Gastrocnemius medialis (tissue), 4 donors: ENCODE measurements at places on chromosomes 3 and 15.
A peak's percentile ranks its signal among the peaks of the same experiment; 100 is the strongest.

- no peak for DNase-seq
Measured at GRCh38 chr15:71295603-71296314, 180.5 kb downstream of the THSD4 start.

GRCh38 chr3:39189959-39190269 lies 2.5 kb downstream of the XIRP1 start:
- DNase-seq = peak; percentile 76

GRCh38 chr15:58064980-58065444 lies 499 bp downstream of the ALDH1A2 start:
- peak; percentile 11 for DNase-seq

DNA sequence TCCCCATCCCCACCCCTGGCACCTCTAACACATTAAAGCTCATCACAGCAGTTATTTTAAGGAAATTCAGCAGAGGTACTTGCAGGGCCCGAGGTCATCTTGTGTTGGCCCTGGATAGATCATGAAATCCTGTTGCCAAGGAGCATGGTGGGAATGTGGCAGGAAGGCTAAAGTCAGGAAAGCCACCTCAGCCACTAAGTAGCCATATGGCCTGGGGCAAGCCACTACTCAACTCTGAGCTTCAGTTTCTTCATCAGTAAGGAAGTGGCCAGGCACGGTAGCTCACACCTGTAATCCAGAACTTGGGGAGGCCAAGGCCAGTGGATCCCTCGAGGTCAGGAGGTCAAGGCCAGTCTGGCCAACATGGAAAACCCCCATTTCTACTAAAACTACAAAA lies 55.9 kb downstream of the LIPC start:
- DNase-seq = no peak

GRCh38 chr3:49805897-49806701 lies 3.0 kb downstream of the INKA1 start:
- DNase-seq = no peak

DNA sequence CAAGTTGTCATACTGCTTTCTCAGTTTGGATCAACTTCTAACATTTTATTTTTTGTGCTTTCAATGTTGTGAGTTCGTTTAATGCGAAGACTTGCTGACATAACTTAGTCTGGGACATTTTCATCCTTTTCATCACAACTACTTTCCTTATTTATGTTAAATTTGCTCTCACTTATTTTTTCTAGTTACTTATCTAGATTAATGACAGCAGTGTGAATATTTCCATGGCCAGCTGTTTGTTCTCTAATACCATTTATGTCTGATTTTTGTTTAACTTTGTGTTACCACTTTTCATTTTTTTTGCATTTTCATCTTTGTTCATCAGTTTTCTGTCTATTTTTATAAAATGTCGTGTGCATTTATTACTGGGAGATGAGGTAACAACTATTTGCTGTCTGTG lies 6.2 kb downstream of the SLC25A26 start:
- no peak for DNase-seq

DNA sequence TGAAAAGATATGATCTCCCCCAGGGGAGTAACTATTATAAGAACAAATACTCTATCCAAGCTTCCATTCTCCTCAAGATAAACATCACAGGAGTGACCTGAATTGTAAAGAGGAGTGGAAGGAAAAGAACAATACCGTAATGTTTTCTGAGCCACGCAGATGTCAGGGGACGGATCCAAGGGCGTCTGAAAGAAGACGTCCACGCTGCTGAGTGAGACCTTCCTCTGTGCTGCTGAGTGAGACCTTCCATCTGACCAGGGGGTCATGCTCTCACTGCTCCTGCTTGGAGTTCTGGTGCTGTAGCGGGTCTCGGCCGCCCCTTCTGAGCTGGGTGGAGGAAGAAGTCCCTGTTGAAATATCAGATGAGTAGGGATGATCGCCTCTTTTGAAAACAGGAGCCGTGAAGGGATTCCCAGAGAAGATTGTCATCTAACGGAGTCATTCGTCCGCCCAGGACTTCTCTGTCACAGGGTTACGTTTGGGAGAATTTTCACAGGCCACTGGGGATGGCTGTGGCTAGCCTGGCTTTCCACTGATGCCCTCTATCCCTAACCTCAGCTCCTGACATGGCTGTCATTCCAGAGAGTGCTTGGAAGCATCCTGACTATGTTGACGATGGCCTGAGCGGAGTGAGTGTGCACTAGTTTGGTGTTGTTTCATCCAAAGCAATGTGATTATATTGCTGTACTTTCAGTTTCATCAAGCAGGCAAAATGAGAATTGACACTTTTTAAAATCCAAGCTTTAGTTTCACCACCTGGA lies 184.9 kb downstream of the APBA2 start:
- no peak for DNase-seq

- no peak for DNase-seq
Measured at GRCh38 chr3:15645740-15646501, 44.4 kb downstream of the BTD start.

GRCh38 chr3:150978566-150979148 lies 6.1 kb upstream of the CLRN1 start:
- no peak for DNase-seq

DNA sequence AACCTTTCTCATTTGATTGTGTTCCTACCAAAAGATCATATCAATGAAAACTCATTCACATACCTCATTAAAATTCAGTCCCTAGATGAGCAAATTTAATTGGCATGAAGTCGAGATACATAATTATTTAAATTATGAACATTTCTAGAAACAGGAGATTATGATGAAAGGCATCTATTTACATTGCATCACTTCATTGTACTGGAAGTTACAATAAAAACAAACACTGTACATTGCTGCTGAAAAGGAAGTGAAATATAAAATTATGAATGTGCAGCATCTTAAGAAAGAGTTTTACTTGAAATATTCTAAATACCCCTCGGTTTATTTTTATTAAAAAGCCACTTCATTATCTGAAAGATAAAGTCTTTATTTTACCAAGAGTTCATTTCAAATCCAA lies 163.4 kb upstream of the ZNF385D start:
- no peak for DNase-seq

DNA sequence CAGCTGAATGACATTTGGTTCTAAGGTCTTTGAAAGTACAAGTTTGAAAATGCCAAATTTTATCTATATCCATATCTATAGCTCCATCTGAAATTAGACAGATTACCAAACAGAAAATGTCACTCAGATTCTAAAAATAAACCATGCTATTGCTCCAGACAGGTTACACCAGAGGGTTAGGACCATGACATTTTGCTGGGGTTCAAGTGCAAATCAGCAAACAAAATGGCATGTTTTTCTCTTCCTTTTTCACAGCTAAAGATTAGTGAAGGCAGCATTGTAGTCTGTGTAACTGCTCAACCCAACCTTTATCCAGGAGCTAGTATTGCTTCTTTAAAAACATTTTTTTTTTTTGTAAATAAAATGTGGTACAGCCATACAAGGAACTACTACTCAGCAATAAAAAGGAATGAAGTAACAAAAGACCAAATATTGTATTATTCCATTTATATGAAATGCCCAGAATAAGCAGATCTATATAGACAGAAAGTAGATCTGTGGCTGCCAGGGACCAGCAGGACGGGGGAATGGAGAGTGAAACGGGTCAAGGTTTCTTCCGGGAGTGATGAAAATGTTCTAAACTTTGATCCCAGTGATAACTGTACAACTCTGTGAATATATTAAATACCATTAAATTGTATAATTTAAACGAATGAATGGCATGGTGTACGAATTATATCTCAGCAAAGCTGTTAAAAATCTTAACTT lies 18.2 kb downstream of the VGLL4 start:
- DNase-seq = no peak

DNA sequence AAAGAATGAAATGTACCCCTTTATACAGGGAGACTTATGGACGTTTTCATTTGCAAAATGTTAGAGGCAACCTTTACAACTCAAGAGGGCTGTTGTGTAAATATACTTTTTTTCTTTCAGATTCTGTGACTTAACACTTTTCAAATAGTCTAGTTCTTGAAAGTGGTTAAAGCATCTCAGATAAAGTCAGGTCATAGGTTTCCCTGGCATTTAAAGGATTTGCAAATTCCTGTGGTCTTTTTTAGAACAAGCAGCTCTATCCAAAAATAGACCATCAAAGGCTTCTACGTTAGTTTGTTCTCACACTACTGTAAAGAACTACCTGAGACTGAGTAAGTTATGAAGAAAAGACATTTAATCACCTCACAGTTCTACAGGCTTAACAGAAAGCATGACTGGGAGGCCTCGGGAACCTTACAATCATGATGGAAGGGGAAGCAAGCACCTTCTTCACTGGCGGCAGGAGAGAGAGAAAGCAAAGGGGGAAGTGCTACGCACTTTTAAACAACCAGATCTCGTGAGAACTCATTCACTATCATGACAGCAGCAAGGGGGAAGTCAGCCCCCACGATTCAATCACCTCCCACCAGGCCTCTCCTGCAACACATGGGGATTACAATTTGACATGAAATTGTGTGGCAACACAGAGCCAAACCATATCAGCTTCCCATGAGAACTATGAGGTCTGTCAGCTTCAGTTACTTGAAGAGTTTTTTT lies 23.3 kb upstream of the GABRR3 start:
- no peak for DNase-seq

GRCh38 chr3:167057581-167057980 lies 322.5 kb downstream of the ZBBX start:
- DNase-seq = no peak

DNA sequence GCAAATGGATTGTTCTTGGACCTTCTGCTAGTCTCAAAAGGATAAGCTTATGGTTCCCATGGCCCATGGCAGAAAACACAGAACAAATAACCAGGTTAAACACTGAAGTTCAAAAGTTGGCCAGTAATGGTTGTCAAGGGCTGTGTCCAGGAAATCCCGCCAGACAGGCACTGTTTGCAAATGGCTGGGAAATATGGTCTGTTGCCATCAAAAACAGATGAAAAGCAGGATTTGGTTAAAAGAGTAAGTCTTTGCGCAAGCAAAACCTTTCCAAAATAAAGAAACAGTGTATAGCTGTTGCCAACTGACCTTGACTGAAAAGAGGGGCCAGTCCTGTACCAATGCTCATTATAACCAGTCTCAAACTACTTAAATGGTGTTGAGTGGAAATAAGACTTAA lies 58.6 kb downstream of the WWTR1 start:
- no peak for DNase-seq

GRCh38 chr3:126245811-126246727 lies 65.7 kb upstream of the ALDH1L1 start:
- peak; percentile 53 for DNase-seq

DNA sequence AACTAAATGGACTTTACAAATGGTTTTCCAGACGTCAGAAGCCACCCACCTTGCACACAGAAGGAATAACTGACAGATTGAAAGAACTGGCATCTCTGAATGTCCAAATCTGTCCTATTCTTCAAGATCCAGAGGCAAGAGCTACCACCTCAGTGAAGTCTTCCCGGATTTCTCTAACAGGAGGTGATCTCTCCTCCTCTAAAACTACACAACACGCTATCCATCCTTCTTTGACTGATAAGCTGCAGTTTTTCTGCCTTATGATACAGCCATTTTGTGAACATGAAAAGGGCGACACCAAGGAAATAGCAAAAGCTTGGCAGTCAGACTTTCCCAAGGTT lies 37.1 kb upstream of the HES1 start:
- no peak for DNase-seq

DNA sequence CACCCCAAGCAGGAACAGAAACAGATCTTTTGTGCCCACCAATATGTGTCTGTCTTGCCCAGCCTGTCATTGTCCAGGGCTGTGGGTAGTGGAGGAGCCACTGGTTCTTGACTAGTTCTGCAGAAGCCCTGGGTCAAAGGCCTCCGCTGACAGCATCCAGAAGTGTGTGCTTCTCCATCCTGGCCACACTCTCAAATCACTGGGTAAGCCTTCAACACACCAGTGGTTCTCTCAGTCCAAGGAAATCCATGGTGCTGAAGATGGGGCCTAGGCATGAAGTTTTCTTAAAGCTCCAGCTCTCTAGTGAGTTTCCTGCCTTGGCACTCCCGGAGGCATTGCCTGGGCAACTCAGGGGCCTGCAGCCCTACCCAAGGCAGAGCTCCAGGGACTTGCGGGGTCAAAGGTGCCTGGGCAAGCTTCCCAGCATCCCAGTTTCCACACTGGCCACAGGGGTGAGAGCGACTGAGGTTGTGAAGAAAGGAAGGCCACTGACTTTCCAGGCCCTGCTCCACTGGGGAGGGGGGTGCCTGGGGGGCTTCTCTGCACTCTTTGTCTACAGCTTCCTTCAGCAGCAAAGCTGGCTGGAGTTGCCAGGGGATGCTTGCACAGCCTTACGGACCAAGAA lies 37.9 kb upstream of the RPL32 start:
- no peak for DNase-seq

DNA sequence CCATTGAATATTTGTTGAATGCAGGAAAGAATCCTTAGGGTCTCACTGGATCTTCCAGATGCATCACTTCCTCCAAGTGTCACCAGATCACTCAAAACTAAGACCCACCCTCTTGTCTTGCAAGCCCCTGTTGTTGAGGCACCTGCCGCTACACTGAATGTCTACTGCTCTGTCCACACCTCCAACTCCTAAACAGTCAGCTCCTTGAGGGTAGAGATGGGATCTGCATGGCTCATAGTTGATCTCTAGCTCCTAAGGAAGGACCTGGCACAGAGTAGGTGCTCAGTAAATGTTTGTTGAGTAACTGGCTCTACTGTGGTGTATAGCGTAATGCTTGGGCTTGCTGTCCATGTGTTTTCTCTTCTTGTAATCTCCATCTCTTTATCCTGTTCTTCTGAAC lies 8.8 kb downstream of the SLC6A20 start:
- DNase-seq = no peak

DNA sequence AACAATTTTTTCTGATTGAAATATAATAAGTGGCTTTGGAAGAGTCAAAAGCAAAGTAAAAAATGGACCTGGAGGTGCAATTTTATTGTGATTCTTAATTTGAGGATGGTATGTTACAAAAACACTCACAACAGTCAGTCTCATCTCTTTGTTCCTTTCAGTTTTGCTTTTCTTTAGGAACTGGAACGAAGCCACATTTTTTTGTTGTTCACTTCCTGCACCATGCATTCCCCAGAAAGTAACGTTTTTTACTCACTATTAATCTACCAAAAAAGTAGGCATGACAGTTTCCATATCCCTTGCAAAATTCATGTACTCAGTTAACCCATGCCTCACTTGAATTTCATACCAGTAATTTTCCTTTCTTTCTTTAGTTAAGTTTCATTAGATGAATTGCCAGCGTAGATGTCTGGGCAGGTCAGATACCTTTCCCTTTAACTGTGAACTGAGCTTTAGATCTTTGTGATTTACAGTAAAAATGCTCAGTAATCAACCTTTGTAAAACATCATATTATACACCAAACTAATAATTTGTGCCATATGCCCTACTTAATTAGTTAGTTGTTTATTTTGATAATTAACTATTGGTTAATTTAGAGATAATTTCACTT lies 384.3 kb downstream of the ROBO1 start:
- no peak for DNase-seq

DNA sequence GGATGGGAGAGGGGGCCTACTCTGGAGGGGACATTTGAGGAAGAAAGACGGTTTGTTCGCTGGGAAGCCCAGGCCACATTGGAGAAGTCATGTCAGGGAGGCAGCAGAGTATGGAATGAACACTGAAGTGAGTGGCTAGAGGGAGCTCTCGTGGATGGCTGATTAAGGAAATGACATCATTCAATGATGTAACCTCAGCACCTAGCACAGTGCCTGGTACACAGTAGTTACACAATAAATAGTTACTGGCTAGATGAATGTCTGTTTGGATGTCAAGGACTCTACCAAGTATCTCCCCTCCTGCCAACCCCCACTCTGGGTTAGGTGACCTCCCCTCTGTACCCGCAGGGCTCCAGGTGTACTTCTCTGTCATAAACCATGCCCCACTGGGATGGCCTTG lies 121.1 kb downstream of the CLSTN2 start:
- no peak for DNase-seq

GRCh38 chr3:47161983-47162696 lies 1.8 kb downstream of the SETD2 start:
- DNase-seq = no peak

- no peak for DNase-seq
Measured at GRCh38 chr15:71686221-71687050, 123.9 kb upstream of the NR2E3 start.
